ENCODE measurements at places on chromosomes 12 and 14.

DNA sequence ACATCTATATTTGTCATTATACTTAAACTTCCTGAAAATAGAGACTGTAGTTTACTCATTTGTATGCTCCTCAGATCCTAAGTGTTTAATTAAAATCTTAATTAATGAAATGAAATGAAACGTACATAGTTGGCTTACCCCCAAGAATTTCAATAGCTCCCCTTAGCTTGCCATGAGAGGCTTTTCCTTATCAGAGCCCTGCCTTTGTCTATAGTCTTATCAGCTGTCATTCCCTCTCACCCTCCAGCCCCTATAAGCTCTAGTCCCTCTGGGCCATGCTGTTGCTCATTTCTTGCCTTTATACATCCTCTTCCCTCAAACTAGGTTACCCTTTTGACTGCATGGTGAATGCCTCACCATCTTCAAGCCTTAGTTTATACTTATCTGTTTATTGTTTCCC lies 1.1 kb upstream of the RTRAF start:
- no peak for DNase-seq

- no peak for DNase-seq
Observed at GRCh38 chr14:45156067-45156466, 20.3 kb downstream of the FANCM start.

DNA sequence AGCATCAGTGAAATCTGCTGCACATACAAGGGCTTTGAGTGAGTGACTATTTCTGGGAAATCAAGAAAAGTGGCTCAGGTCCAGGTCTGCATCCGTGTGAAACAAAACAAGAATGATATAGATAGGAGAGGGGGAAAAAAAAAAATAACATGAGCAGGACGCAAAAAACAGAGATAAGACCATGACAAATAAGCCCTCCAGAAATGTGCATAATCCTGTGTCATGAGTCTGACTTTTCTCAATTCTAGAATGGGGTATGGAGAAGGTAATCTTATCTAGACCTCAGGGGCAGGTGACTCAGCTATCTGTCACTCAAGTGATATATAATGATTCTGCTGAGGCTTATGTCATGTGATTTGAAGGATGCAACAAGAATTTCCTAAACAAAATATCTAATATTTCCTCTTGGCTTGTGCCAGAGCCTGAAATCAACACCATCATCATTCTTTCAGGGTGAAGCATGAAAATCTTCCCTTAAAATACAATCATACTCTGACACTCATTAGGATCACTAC lies 250.0 kb downstream of the PHLDA1 start:
- no peak for DNase-seq

GRCh38 chr12:94690198-94690771 lies 39.9 kb upstream of the TMCC3 start:
- no peak for DNase-seq

DNA sequence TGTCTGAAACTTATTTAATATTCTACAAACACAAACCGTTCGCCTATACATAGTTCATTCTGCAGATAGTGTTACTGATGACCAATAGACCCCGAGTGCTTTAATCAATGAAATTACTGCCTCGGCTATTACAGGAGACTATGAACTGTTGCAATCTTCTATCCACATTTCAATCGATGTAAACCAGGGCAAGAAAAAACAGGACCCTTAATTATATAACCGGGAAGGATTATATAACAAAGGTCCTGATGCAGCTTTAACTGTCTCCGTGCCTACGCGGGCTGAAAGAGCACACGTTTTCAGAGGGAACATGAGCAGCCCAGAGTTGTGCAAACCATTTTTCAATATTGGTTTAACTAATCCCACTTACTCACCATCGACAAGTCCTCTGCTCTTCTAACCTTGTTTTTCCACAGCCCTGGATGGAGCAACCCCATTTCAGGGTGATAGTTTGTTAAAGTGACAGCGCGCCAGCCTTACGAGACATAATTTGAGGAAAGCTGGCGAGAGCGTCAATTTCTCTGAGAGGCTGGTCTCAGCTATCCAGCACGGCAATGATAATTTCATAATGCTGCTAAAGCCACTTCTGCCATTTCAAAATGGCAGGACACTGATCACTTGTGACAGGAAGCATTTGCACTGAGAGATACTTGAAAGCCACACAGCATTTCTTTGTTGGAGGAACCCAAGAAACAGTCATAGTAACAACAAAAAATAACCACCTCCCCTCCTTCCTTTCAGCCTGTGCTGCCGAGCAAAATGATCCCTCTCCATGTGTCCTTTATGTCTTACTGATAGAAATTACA lies 184.6 kb downstream of the FOXN3 start:
- no peak for DNase-seq

DNA sequence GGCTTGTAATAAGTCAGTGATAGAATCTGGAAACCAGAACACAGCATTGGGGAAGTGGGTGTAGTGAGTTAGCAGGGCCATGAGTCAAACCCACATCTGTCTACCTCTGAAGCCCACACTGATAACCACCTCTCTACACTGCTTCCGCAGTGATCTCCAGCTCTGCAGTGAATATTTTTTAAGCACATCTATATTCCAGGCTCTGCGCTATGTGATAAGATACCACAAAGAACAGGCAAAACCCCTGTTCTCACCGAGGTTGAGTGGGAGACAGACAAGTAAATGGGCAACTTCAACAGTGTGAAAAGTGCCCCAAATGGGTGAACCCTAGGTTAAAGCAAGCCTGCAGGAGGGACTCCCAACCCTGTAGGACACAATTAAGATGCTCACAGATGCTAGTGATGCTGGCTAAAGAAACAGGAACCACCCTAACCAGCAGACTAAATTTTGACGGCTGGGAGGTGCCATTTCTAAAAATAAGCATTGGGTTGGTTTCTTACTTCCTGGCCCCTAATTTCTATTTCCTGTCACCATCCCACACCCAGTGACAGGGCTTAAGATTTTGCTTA lies 375.0 kb downstream of the DPF3 start:
- DNase-seq, result no peak

DNA sequence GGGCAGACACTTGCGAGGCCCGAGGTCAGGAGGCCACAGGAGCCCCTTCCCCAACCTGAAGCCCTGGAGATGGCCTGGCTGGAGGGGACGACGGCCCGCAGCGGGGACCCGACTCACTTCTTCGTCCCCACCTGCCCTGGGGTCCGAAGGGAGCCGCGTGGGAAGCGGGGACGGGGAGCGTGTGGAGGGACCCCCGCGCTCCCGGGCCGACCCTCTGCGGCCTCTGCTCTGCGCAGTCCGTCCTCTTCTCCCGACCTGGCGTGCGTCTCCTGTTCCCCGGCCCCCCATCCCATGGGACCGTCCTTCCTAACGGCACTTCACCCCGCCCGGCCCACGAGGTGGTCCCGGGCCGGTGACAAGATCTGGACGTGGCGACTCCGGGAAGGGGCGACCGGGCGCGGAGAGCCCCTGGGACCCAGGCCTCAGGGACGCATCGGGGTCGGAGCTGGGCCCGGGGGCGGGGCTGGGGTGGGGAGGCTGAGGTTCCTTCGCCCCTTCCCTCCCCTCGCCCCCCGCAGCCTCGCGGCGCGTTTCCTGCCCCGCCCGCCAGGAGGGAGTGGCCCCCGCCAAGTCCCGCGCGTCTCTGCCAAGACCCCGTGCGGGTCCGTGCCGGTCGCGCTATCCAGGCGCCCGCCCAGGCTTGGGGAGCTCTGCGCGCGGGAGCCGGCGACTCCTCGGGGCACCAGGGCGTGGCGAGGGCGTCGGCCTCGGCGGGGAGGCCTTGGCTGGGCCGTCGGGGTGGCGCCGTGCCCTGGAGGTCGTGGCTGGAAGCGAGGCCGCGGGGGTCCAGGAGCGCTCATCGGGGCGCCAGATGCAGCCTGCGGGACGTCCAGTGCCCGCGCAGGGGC lies 97.1 kb downstream of the TNFAIP2 start:
- DNase-seq, result no peak

DNA sequence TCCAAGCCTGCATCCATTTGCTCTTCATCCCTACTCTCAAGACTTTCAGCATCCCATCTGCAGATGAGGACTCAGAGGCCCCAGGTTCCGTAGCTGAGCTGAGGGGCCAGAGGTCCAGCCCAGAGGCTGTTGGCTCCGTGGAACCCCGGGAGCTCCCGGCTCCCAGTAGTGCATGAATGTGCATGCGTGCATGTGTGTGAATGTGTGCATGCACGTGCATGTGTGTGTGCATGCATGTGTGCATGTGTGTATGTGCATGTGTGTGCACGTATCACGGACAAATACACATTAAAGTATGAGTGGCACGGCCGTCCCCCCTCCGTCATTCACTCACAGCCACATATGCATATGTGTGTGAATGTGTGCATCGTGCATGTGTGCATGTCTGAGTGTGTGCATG lies 149.9 kb downstream of the KIF26A start:
- DNase-seq, result no peak

- no peak for DNase-seq
Observed at GRCh38 chr12:49936925-49937324, 13.6 kb upstream of the AQP2 start.

DNA sequence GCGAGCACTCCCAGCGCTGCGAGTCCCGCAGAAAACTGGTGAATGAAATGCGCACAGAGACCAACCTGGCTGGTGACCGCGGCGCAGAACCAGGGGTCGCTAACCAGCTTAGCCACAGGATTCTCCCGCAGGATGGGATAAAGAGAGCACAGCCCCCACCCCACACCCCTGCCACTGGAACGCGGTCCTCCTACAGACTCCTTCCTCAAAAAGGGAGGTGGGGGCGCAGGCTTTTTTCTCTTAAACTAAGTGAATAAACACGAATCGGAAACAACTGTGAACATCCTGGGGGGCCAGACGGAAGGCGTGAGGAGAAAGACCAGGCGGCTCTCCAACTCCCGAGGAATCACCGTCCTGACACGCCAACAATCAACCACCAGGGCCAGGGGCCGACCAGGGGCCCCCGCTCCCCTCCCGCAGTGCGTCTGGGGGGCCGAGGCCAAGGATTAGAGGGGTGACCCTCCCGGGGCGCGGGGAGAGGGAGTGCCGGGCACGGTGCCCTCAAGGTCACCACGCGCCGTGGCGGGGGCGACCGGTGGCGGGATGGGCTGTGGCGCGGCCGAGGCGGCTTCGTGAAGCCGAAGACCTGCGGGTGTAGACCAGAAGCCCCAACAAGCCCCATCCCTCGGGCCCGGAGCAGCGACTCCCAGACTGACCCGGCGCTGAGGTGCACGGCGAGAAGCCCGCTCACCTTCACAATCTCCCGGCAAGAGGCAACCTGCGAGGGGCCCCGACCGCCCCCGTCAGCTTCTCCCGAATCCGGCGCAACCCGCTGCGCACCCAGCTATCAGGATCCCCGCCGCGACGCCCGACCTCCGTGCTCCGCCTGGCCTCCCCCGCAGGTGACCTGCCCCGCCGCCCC lies 704 bp downstream of the ATP2B1 start:
- DNase-seq, result no peak

- DNase-seq, result no peak
Observed at GRCh38 chr12:96889273-96889933, 17.7 kb upstream of the NEDD1 start.

DNA sequence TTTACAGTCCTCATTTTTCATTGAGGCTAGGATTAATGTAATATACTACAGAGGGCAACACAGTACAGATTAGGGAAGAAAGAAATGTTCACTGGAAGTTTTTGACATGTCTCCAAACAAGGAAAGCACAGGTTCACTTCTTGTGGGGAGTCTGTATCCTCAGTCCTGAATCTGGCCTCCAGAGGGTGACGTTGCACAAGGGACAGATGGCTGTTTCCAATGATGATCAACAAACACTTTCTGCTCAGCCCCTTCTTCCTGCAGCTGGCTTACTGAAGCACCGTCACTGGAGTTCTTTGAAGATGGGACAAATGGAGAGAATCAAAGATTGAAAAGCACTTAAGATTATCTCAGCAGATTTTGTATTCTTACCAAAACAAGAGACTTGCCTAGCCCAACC lies 123.3 kb upstream of the OR4E1 start:
- no peak for DNase-seq

DNA sequence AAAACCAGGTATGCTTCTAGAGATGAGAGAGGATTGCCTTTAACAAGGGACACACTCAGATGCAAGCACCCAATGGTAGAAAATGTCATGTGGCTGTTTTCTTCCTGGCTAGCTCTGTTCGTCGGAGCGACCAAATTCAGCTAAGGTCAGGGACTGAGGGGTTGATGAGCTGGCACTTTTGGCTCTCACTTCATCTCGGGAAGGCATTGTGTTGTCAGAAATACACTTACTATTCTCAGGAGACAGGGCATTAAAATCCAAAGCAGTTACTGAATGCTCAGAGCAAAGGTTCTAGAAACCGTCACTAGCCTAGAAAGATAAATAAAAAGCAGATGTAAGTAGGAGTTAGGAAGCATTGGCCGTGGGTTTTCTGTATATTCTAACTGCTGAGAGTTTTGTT lies 275.7 kb upstream of the SSTR1 start:
- no peak for DNase-seq

GRCh38 chr12:54611715-54612149 lies 23.0 kb downstream of the LACRT start:
- no peak for DNase-seq

DNA sequence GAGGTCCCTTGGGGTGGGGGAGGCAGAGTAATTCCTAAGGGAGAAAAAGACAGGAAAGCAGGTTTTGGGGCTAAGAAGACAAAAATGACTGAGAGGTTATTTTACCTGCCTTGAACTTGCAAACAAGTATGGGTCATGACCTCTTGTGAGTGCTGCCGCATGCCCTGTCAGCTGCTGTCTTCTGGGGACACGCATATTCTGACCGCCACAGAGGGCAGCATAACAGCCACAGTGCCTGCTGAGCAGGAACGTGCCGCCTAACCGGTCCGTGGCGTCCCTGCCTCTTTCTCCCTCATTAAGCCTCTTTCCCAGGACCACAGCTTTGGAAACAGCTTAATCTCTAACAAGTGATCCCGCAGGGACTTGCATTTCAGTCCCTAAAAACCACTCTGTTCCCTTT lies 51.3 kb upstream of the KCNA1 start:
- no peak for DNase-seq

DNA sequence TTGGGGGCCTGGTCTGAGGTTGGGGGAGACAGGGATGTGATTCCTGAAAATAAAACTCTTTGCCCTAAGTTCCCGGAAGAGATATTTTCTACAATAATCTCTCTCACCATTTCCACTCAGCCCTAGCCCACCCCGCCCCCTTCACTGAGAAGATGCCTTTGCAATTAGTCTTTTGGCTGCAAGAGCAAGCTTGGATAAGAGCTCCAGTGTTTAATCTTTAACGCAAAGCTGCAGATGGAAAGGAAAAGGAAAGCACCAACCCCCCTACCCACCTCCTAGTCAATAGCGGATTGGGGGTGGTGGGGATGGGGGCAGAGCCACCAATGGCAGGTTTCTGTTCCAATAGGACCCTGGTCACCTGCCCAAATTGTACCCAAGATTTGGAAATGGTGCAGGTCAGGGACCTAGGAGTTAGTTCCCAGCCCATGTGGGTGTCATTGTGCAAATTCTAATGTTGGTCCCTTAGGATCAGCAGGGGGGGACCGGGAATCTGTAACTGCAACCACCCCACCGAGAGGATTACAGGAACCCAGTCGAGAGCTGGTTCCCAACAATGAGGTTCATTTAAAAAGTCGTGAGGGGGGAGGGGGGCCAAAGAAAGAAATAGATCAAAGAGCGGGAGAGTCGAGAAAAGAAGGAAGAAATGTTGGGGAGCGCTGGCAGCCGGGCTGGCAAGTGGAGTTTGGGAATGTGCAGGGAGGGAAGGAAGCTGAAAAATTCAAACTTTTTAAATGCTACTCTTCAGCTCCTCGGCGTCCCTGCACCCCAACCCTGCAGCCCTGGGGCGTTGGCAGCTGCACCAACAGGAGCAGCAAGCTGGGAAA lies 1.6 kb downstream of the ZFP36L1 start:
- DNase-seq, result no peak

GRCh38 chr14:50087341-50088116 lies 28.8 kb downstream of the VCPKMT start:
- no peak for DNase-seq
